Activated CD4-positive, alpha-beta T cell treated with anti-CD3 and anti-CD28 coated beads, Interleukin-2, amount 50 U/mL, for 1 hour (primary cell): ENCODE measurements at places on chromosomes 13 and 19.

DNA sequence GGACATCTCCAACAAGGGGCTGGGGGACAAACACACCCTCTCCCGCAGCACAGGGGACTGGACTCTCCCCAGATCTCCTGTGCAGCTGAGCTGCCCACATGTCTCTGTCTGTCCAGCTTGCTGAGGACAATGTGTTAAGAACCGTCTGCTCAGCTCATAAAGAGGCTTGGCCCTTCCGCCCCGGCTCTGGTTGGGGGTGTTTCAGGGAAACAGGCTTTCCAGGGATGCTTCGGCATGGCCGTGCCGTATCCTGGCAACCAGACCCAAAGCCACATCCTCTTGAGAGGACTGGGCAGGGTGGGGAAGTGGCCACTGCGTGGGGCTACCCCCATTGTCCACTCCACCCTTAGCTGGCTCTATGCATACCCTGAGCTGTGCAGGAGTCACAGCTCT, 41.1 kb upstream of the CHST8 start:
- DNase-seq = no peak

DNA sequence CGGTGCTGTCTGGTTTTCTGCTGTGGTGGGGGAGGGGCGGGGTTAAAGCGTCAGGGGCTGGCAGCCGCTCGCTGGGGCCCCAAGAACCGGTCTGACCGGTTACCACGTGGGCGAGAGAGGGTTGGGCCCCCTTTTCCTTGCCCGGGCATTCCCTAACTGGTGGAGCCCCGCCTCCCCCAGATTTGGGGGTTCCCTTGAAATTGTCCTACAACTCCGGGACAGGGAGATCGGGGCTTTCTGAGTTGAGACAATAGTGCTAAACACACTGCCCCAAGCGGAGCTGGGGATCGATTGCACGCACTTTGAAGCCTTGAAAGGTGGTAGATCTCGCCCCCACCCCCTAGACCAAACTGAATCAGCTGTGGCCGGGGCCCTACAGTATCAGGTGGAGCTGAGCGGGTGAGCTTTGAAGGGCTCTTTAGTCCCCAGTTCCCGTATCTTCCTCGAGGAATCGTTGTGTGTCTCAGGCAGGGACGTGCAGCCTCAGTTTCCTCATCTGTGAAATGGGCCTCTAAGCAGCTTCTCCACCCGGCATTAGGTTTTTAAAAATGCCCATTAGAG, 4.8 kb downstream of the IER2 start:
- peak; percentile 75 for DNase-seq

DNA sequence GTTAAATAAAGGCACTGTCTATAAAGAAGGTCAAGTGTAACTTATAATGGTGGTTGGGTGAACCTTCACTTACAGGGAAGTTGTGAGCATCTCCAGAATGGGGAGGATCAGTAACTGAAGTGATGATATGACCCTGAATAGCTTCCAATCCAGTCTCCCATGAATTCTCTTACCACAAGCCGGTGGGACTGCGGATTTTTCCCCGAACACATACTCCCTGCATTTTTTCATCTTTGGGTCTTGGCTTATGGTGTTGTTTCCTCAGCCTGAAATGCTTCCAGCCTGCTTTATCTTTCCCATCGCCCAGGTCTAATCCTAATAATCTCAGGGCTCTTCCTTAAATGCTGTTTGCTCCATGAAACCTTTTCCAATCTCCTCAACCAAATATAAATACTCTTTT, 2.0 kb upstream of the CSNK1A1L start:
- no peak for DNase-seq

GRCh38 chr13:108929532-108930206, 300.3 kb downstream of the MYO16 start:
- no peak for DNase-seq

GRCh38 chr19:28874742-28875141, 338.2 kb downstream of the UQCRFS1 start:
- no peak for DNase-seq

DNA sequence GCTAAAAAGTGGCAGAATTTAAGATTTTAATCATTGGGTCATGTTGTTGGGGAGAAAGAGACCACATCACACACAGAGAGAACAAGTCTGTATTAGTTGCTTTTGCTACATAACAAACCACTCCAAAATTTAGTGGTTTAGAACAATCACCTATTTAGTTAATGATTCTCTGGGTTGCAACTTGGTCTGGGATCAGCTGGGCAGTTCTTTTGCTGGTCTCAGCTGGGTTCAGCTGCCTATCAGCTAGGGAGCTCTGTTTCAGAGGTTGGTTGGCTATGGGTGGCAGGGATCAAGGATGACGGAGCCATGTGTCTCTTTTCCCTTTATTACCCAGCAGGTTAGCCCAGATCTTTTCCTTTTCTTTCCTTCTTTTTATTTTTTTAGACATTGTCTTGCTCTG, 8.9 kb downstream of the PINLYP start:
- DNase-seq = no peak

DNA sequence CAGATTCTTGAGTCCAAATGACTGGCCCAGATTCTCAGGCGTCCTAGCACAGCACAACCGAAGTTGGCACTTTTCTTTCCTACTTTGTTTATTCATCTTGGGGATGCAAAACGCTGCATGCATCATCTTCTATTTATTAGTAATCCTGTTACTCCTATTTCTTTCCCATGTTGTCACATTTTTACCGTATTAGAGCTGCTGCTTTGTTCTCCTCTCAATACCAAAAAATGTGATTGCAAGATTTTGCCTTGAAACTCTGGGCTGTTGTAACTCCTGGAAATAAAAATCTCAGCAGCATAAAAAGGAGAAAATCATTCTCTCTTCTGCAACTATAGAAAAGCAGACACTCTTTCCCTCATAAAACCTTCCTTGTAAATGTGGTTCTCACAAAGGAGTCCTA, 12.9 kb upstream of the IGSF23 start:
- DNase-seq = no peak

- DNase-seq = no peak
Observed at GRCh38 chr13:27289011-27289665, 18.5 kb downstream of the RASL11A start.

DNA sequence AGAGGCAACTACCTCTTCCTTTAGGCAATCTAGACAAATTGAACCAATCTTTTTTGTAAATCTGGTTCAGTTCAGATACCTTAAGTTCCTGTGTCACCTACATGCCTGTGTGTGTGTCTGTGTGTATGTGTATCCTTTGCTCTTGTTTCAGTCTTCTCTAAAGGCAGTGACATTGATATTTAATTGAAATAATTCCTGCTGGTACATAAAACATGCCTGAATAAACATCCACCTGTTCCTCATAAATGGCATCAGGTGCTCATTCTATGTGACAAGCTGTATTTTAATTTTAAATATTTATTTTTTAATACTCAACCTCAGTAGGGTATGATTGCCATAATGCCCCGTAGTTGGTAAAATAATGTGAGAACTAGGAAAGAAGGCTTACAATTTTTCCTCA, 1606.4 kb upstream of the PRR20A start:
- no peak for DNase-seq

- no peak for DNase-seq
Observed at GRCh38 chr13:42333613-42334328, 61.8 kb downstream of the AKAP11 start.

DNA sequence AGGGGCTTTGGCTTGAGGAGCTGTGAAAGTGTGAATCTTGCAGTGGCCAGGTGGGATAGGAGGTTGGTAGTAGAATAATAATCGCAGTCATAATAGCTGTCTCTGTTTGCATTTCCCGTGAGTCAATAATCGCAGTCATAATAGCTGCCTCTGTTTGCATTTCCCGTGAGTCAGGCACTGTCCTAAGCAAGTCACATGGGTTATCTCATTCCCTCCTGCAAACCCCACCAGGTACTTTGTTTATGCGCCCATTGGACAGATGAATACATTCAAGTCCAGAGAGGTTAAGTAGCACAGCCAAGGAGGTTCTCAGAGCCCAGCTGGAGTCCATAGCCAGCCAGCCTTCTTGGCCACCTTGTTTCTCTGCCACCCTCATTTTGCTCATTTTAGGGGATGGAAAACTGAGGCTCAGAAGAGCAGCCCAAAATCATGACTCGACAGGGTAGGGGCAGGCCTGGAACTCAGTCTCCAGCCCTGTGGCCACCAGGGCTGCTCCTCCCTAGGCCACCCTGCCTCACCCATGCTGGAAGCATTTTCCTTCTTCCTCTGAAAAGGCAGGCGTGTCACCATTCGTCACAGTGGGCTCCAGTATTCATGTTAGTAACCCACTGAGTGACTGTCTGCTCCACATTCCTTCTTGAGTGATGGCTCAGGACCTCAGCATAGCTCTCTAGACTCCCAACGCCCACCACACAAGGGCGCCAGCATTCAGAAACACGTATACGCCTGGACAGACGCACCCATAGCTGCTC, 206.2 kb downstream of the URI1 start:
- DNase-seq = no peak

DNA sequence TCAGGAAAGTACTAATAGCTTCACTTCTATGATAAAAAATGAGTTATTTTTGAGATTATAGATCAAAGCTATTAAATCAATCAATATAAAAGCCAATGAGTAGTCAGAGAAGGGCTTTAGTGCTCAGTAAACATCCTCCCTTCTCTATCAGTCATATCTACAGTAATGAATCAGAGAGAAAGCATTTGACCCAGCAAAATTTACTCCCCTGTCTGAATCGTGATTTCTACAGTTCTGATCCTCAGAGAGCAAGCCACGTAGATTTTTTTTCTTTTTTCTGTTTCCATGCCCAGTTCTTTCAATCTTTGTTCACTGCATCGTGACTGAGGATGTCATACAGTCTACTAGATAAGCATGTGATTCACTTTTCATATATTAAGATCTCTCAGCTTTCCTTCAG, 16.2 kb upstream of the MBNL2 start:
- no peak for DNase-seq

GRCh38 chr19:56103027-56103614, 18.0 kb downstream of the ZNF787 start:
- no peak for DNase-seq

- no peak for DNase-seq
Observed at GRCh38 chr19:41415154-41415571, 12.0 kb downstream of the B3GNT8 start.

GRCh38 chr19:7904074-7905020, 670 bp downstream of the MAP2K7 start:
- DNase-seq = peak; percentile 61

- no peak for DNase-seq
Observed at GRCh38 chr13:50449465-50449864, 394.0 kb downstream of the DLEU7 start.

- peak; percentile 38 for DNase-seq
Observed at GRCh38 chr19:55640577-55641425, at the start of gene ZNF580. Gene ZNF580 (plus strand): TSS chr19:55641002. CDS start chr19:55642509, 1,507 bp downstream.

DNA sequence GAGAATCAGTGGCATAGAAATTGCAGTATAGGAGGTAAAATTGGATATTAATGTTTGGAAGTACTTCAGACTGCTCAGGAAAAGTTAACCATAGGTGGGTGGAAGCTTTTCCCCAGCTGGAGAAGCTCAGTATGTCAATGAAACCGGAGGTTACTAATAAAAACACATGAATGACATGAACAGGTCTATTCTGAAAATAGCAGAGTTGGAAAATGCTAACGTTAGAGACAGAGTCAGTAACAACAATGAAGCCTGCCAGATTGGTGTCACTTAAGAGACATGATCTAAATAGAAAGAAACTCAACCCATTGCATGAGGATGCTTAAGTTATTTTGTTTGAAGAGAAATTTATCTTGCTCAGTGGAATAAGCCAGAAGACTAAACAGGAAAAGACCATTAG, 364.5 kb downstream of the DNAJC15 start:
- no peak for DNase-seq

GRCh38 chr19:31015778-31016177, 333.5 kb downstream of the TSHZ3 start:
- no peak for DNase-seq

DNA sequence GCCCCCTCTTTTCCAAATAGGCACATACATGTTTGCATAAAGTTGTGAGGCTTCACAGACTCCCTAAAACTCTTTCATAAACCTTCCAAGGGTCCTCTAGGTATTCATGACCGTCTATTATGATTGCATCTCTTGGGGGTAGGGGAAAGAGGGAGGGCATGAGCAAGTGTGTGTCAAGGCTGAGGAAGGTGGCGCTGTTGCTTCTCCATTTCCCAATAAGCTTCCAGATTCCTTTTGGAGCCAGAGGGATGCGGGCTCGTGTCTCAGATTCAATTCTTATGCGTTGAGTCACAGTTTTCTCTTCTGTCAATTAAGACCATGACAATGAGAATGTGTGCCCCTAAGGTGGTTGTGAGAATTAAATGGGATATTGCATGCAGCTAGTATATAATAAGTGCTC, 51.0 kb upstream of the CYP2A7 start:
- no peak for DNase-seq

- no peak for DNase-seq
Observed at GRCh38 chr19:30743702-30744101, 371.5 kb downstream of the ZNF536 start.

DNA sequence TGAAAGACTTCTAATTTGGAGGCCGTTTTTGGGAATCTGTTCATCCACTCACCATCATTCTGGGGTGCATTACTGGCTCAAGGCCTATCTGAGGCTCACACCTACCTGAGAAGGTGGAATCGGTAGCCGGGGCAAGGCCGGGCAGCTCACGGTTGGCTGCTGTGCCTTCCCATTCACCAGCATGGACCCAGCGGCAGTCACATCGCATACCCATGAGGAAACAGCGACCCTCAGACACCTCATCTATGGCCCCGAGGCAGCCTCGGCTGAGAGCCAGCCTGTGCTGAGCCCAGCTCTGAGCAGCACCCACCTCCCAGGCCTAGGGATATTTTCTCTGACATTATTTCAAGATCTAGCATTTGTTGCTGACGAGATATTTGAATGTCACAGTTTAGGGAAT, 130.5 kb downstream of the ATP11A start:
- DNase-seq = no peak

GRCh38 chr13:27822873-27823311, 30.6 kb downstream of the GSX1 start:
- DNase-seq = no peak

- DNase-seq = no peak
Observed at GRCh38 chr19:16779539-16780163, 49.5 kb upstream of the SIN3B start.

- no peak for DNase-seq
Observed at GRCh38 chr13:47723898-47724297, 277.2 kb downstream of the SUCLA2 start.
